ENCODE measurements at places on chromosomes 1 and 21.

- H3K27me3 ChIP-seq = no peaks in the 10 kb centered on the region
- no peak for DNase-seq
- no peaks in the 10 kb centered on the region for H3K36me3 ChIP-seq
- H3K4me3 ChIP-seq = no peak overlapping the region
Observed at GRCh38 chr1:180267211-180267561, 37.1 kb downstream of the LHX4 start.

DNA sequence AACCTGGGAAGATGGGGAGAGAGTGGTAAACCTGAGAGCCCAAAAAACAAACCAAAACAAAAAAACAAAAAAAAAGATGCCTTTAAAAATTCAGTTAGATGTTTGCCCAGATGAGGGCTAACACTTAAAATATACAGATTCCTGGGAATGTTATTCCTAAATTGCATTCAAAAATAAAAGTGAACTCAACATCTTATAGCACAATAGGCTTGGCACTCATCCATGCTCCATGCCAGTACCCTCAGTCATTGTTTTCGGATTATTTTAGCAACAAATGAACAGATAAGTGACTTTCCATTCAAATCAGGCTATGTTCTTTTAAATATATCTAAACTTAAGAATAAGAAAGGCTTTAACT is 3.7 kb downstream of the ATP1A1 start:
- H3K4me3 ChIP-seq = peak overlapping the region; percentile 98
- peaks cover 4% of the 10 kb centered on the region for H3K27me3 ChIP-seq
- H3K27ac ChIP-seq = peak overlapping the region; percentile 95

- no peaks in the 10 kb centered on the region for H3K27me3 ChIP-seq
- no peak for DNase-seq
- H3K4me3 ChIP-seq = peak overlapping the region; percentile 9
- peaks cover 50% of the 10 kb centered on the region for H3K4me1 ChIP-seq
- H3K36me3 ChIP-seq = peaks cover 64% of the 10 kb centered on the region
- H3K27ac ChIP-seq = no peak overlapping the region
Observed at GRCh38 chr1:228089519-228090380, 7.2 kb downstream of the ARF1 start.

- peaks cover 11% of the 10 kb centered on the region for H3K4me1 ChIP-seq
- peak overlapping the region; percentile 87 for H3K4me3 ChIP-seq
- H3K27ac ChIP-seq = peak overlapping the region; percentile 89
- DNase-seq = peak; percentile 73
- H3K27me3 ChIP-seq = no peaks in the 10 kb centered on the region
Observed at GRCh38 chr21:42220138-42220701, 1.3 kb downstream of the ABCG1 start.

- peaks cover 29% of the 10 kb centered on the region for H3K4me1 ChIP-seq
- H3K27me3 ChIP-seq = no peaks in the 10 kb centered on the region
- H3K4me3 ChIP-seq = peak overlapping the region; percentile 99
- peak overlapping the region; percentile 98 for H3K27ac ChIP-seq
- peak; percentile 83 for DNase-seq
Observed at GRCh38 chr1:32247983-32248889, 1.2 kb downstream of the FAM167B start.

DNA sequence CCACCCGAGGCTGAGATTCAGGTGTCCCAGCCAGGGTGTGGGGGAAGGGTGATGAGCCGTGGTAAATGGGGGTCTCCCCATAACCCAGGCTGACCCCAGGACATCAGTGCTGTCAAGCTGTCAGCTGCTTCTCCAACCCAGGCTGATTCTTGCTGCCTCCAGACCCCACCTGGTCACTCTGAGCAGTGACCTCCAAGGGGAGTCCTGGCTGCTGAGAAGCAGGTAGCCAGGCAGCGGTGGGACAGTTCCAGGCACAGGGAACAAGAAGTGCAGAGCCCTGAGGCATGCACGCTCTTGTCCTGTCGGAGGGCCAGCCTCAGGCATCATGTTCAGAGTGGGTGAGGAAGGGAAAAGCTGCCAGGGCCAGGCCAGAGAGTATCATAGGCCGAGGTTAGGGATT is 1.1 kb downstream of the ESPN start:
- H3K4me3 ChIP-seq = no peak overlapping the region
- H3K27ac ChIP-seq = no peak overlapping the region
- peaks cover 54% of the 10 kb centered on the region for H3K27me3 ChIP-seq
- DNase-seq = no peak
- no peaks in the 10 kb centered on the region for H3K36me3 ChIP-seq
- H3K4me1 ChIP-seq = peaks cover 4% of the 10 kb centered on the region

DNA sequence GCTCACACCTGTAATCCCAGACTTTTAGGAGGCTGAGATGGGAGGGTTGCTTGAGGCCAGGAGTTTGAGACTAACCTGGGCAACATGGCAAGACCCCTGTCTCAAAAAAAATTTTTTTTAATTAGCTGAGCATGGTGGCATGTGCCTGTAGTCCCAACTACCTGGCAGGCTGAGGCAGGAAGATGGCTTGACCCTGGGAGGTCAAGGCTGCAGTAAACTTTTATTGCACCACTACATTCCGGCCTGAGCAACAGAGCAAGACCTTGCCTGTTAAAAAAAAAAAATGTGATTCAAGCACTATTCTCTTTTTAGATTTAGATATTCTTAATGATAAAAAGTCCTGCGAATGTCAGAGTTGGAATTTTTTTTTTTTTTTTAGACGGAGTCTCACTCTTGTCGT is 102.5 kb upstream of the L1TD1 start:
- no peaks in the 10 kb centered on the region for H3K4me1 ChIP-seq
- no peaks in the 10 kb centered on the region for H3K27me3 ChIP-seq
- H3K27ac ChIP-seq = no peak overlapping the region
- DNase-seq = no peak
- no peaks in the 10 kb centered on the region for H3K36me3 ChIP-seq

DNA sequence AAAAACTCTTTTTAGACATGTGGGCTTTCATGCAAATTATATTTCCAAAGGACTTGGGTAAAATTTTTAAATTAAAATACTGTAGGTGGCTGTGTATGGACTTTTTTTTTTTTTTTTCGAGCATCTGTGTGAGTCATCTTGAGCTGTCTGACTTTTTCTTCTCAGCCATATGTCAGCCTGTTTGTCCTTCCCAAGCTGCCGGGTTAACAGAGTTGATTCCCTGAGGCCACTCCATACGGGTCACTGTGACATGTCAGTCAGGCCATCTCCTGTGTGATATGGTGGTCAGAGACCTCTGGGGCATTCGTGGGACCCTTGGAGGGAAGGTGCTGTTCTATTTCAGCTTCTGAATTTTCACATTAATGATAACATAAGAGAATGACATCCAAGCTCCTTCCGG is 148.3 kb downstream of the KCNJ6 start:
- no peaks in the 10 kb centered on the region for H3K4me1 ChIP-seq
- H3K27ac ChIP-seq = no peak overlapping the region
- no peaks in the 10 kb centered on the region for H3K27me3 ChIP-seq

- no peak overlapping the region for H3K4me3 ChIP-seq
- peaks cover 10% of the 10 kb centered on the region for H3K4me1 ChIP-seq
- no peak for DNase-seq
- peaks cover 18% of the 10 kb centered on the region for H3K36me3 ChIP-seq
- H3K27me3 ChIP-seq = no peaks in the 10 kb centered on the region
- no peak overlapping the region for H3K27ac ChIP-seq
Observed at GRCh38 chr21:46483300-46484295, 24.9 kb downstream of the DIP2A start.

DNA sequence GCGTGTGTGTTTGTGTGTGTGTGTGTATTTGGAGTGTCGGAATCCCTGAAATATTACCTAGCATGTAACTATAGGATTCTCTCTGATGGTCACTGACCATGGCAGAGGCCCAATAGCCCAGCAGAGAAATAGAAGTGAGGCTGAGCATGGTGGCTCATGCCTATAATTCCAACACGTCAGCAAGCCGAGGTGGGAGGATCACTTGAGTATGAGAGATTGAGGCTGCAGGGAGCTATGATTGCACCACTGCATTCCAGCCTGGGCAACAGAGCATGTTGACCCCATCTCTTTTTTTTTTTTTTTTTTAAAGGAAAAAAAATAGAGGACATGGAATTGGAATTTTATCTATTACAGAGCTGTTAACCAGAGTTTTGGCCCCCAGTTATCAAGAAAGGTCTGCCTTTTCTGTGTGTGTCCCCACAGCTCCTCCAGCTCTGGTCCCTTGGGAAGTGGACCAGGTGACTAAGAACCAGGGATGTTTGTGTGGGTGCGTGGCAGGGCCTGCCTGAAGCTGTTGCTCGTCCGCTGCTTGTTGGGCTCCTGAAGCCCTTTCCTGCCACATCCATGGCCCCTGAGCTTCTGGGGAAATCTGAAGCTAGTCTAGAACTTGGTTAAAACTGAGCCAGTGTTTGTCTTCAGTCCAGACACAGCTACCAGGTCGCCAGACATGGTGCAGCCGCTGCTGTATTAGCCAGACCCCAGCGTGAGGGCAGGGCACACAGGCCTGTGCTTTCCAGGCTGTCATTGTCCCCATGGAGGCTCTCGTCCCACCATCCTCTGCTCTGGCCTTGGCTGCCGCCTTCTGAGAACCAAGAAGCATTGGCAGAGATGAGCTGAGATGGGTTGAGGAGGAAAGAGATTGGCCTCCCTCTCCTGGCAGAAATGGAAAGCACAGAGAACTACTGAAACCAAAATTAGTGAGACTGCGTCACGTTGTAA is 25.5 kb downstream of the CAPN9 start:
- no peak overlapping the region for H3K27ac ChIP-seq
- no peak for DNase-seq
- no peak overlapping the region for H3K4me3 ChIP-seq

- H3K27ac ChIP-seq = no peak overlapping the region
- no peak overlapping the region for H3K4me3 ChIP-seq
- DNase-seq = no peak
- no peaks in the 10 kb centered on the region for H3K27me3 ChIP-seq
- H3K4me1 ChIP-seq = no peaks in the 10 kb centered on the region
Observed at GRCh38 chr1:201365251-201365650, 12.2 kb downstream of the TNNT2 start.

- no peaks in the 10 kb centered on the region for H3K27me3 ChIP-seq
- H3K4me1 ChIP-seq = no peaks in the 10 kb centered on the region
- H3K27ac ChIP-seq = no peak overlapping the region
- DNase-seq = no peak
- no peak overlapping the region for H3K4me3 ChIP-seq
- H3K36me3 ChIP-seq = no peaks in the 10 kb centered on the region
Observed at GRCh38 chr1:88029142-88029541, 654.9 kb upstream of the PKN2 start.

DNA sequence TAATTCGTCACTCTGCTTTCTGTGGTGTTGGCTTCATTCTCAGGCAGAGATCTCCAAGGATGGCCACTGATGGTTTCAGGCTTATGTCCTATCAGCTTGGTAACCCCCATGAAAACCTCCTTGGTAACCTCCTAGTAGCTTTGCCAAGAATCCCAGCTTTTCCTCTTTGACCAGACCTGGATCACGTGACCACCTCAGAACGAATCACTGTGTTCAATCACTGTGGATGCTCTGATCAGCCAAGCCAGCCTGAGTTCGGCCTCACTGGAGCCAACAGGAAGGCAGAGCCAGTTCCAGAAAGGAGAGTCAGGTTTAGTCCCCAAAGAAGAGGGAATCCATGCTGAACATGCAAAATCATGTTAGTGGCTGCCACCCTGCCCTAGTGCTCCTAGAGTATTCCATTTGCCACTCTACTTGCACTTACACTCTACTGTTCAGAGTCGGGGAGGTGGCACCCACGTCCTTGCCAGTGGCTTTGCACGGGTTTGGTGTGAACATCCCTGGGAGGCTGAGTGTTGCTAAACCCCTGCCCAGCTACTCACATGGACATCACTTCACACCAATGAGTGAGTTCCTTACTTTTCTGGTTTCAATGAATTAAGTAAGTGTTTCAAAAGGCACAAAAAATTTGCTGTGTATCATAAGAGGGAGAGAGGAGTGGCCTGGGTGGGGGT is 33.5 kb upstream of the SSBP3 start:
- no peak overlapping the region for H3K4me3 ChIP-seq
- no peaks in the 10 kb centered on the region for H3K4me1 ChIP-seq
- DNase-seq = no peak
- H3K36me3 ChIP-seq = no peaks in the 10 kb centered on the region
- no peak overlapping the region for H3K27ac ChIP-seq

DNA sequence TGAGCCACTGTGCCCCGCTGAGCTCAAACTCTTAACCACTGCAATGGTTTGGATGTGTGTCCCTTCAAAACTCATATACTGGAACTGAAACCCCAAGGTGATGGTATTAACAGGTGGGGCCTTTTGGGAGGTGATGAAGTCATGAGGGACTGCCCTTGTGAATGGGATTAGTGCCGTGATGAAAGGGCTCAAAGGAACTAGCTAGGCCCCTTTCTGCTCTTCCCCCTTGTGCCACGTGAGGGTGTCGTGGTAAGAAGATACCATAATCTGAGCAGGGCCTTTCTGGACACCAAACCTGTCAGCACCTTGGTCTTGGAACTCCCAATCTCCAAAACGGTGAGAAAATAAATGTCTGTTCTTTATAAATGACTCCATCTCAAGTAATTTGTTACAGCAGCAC is 45.5 kb upstream of the SPOCD1 start:
- H3K4me3 ChIP-seq = no peak overlapping the region
- H3K4me1 ChIP-seq = peaks cover 4% of the 10 kb centered on the region
- H3K27ac ChIP-seq = no peak overlapping the region
- no peaks in the 10 kb centered on the region for H3K36me3 ChIP-seq

DNA sequence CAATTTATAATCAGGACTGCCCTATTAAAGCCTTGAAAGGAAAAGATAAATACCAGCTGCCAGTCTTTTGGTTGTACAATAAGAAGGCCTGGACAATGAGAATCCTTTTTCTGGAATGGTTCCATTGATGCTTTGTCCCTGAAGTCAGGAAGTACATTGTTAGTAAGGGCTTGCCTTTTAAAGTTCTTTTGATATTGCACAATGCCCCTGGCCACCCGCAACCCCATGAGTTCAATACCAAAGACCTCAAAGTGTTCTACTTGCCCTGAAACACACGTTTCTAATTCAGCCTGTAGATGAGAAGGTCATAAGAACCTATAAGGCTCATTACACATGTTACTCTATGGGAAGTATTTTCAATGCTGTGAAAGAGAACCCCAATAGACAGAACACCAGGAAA is 112.1 kb downstream of the OLFM3 start:
- H3K27ac ChIP-seq = no peak overlapping the region
- DNase-seq = no peak
- no peaks in the 10 kb centered on the region for H3K4me1 ChIP-seq

- H3K27me3 ChIP-seq = no peaks in the 10 kb centered on the region
- no peak overlapping the region for H3K4me3 ChIP-seq
- no peak overlapping the region for H3K27ac ChIP-seq
- H3K4me1 ChIP-seq = no peaks in the 10 kb centered on the region
- H3K36me3 ChIP-seq = no peaks in the 10 kb centered on the region
Observed at GRCh38 chr21:44513389-44514217, 26.4 kb downstream of the KRTAP10-1 start.
